ENCODE measurements at places on chromosomes 13 and 19.

GRCh38 chr13:73520566-73521289, 461.9 kb downstream of the KLF5 start:
- DNase-seq, result peak; percentile 54

DNA sequence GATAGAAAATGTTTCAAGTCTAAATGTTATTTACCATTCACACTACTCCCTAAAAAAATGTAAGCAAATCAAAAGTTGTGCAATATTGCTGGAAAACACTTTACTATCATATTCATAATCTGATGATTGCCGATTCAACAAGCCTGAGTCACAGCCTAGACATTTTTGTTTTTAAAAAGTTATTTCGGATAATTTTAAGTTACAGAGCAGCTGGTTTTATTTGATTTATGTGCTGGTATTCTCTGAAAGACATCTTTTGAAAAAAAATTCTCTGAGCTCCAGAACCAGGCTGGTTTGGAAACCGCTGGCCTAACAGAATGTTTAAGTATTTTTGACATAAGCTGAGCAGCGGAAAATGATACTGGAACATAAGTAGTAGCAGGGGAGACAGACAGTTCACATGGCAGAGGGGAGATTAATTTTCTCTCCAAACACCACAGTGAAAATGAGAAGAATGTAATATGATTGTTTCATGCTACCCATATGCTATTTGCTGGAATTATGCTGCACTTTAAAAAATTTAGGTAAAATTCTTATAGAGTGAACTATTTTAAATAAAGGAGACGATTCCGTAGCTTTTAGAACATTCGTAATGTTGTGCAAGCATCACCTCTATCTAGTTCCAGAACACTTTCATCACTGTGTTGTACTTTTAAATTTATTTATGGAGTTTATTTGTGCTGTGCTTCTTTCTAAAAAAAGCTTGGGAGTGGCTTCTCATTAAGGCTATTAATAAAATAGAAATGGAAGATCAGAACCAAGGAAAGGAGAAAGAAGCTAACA, 36.1 kb downstream of the TBC1D4 start:
- DNase-seq, result no peak

GRCh38 chr13:25561812-25562211, 190.0 kb downstream of the ATP8A2 start:
- DNase-seq, result no peak

DNA sequence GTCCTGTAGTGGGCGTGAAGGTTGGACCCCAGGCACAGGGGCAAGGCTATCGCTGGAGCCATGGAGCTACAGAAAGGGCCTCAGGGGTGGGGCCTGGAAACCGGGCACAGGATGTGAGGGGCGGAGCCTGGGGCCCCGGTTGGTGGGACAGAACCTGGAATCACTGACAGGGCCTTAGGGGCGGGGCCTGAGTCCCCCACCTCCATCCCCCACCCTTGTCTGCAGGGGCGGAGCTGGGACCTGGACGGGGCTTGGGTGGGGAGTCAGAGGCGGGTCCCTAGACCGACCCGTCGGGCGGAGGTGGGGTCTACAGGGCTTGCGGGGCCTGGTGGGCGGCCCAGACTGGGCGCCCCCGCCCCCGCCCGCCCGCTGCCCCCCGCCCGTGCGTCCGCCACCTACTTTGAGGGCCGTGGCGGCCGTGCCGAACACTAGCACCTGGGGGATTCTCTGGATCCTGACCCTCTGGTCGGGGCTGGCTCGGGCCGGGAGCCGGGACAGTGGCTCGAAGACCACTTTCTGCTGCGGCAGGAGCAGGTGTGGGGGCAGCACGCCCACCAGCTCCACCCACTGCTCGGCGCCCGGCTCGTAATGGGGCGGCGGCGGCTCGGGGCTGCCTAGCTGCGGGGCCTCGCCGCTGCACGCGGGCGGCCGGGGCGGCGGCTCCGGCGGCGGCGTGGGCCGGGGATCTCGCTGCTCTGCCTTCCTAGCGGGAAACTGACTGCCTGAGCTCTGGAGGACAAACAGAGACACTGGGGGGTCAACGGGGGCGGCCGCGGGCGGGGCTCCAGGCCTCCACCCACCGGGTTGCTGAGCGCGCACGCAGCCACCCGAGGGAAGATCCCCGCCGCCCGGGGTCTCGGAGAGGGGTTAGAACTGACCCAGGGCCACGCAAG, 26.3 kb downstream of the DCAF15 start:
- DNase-seq, result peak; percentile 40

- no peak for DNase-seq
Measured at GRCh38 chr13:41408746-41409145, 48.6 kb upstream of the RGCC start.

GRCh38 chr19:45056831-45057230, 18.0 kb downstream of the CLASRP start:
- no peak for DNase-seq

GRCh38 chr19:35119578-35120155, 4.0 kb downstream of the FXYD3 start:
- no peak for DNase-seq

DNA sequence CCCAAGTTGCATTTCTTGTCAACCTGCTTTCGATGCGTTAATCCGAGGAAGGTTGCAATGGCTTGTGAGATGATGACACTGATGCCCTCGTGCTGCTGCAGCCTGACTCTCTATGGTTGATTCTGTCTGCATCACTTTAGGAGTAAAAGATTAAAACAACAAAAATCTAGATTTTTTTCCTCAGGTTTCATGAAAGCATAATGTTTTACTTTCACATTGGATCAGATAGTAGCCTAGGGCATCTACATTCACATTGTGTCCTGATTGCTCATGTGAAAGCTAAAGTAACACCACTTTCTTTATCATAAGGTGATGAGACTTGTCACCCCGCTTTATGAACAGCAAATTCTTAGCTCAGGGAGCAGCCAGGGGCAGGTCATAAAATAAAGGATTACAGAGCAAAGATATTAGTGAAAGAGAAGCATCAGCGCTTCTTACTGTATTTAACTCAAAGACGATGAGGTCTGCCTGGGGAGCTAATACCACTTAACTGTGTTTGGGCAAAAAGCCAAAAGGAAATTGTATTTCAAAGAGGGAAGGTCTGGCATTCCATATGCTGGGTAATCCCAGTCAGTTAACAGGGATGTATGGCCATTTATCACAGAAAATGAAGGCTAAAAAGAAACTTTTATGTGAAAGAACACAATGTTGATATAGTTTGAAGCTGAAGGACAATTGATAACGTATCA, 270.5 kb downstream of the GPC6 start:
- no peak for DNase-seq

DNA sequence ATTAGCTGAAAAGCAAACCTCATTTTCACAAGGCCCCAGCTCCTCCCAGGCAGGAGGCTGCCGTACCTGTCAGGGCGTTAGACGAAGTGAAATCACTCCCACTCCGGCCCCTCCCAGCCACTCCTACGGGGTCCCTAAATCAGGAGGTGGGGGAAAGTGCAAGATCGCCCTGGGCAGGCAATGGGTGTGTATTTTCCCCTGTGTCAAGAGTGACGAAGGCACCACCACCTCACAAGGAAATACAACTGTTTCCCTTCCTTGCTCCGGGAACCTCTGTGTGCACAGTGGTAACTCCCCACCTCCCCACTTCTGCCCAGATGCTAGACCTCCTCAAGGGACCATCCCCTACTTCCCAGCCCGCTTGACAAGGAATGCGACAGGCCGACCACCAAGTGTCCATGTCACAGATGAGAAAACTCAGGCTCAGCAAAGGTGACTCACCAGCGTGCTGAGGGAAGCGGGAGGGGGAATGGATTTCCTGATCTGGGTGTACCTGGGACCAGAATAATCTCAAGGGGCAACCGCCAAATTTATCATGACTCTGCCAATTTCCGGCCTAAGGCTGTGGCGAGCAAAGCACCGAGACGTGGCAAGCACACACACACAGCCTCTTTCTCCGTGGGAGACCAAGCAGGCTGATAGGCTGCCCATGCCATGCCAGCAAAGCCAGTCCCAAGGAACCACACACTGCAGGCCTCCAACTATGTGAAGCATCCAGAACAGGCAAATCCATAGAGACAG, 7.3 kb downstream of the PPP6R1 start:
- peak; percentile 68 for DNase-seq

- DNase-seq, result peak; percentile 74
Measured at GRCh38 chr19:16283210-16284061, 41.2 kb upstream of the KLF2 start.

GRCh38 chr19:51338563-51339312, 3.2 kb downstream of the VSIG10L start:
- DNase-seq, result peak; percentile 86

GRCh38 chr13:41352935-41353840, 42.1 kb downstream of the NAA16 start:
- DNase-seq, result peak; percentile 21

- no peak for DNase-seq
Measured at GRCh38 chr13:29943686-29944085, 93.3 kb upstream of the UBL3 start.

DNA sequence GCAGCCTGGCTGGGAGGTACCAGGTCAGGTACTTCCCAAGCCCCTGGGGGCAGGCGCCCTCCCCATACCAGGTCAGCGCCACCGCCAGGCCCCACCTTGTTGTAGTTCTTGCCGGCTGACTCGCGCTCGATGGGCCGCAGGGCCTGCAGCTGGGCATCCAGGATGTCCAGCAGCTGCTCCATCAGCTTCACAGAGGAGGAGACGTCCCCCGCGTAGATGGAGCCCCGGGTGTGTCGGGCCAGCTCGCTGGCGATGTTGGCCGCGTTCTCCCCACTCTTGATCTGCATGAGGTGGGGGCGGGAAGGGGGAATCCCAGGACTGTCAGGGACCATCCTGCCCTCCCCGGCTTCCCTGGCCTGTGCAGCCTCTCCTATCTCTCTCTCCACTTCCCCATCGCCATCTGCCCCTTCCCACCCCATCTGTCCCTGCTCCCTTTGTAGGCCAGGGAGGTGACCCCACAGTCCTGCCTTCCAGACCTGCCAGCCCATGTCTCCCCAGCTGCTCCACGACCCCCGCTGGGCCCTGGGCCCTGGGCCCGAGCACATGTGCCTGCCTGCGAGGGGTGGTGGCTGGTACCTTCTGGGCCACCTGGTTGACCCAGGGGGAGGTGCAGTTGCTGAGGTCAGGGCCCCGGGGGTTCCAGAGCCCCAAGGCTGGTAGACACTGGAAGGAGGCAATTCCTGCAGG, 23.8 kb upstream of the ASF1B start:
- DNase-seq, result no peak

DNA sequence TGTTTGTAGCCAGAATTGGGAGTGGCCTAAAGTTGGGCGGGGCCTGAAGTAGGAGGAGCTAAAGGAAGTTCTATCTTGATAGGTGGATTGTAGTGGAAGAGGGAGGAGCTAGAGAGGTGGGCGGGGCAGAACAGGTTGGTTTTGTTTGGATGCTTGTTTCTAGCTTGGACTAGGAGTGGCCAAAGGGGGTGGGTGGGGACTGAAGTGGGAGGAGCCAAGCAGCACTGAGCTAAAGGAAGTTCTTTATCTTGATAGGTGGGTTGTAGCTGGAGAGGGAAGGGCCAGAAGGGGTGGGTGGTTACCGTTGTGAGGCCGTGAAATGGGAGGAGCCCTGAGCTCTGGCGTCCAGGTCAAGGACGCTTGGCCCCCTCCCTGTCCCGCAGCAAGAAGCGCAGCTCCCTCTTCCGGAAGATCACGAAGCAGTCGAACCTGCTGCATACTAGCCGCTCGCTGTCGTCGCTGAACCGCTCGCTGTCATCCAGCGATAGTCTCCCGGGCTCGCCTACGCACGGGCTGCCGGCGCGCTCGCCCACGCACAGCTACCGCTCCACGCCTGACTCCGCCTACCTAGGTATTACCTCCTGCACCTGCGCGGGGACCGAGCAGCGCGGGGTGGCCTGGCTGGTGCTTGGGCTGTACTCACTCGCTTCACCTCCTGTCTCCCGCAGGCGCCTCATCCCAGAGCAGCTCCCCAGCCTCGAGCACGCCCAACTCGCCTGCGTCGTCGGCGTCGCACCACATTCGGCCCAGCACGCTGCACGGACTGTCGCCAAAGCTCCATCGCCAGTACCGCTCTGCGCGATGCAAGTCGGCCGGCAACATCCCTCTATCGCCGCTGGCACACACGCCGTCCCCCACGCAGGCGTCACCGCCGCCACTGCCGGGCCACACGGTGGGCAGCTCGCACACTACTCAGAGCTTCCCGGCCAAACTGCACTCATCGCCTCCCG, 8.0 kb downstream of the DNASE2 start:
- DNase-seq, result peak; percentile 71

DNA sequence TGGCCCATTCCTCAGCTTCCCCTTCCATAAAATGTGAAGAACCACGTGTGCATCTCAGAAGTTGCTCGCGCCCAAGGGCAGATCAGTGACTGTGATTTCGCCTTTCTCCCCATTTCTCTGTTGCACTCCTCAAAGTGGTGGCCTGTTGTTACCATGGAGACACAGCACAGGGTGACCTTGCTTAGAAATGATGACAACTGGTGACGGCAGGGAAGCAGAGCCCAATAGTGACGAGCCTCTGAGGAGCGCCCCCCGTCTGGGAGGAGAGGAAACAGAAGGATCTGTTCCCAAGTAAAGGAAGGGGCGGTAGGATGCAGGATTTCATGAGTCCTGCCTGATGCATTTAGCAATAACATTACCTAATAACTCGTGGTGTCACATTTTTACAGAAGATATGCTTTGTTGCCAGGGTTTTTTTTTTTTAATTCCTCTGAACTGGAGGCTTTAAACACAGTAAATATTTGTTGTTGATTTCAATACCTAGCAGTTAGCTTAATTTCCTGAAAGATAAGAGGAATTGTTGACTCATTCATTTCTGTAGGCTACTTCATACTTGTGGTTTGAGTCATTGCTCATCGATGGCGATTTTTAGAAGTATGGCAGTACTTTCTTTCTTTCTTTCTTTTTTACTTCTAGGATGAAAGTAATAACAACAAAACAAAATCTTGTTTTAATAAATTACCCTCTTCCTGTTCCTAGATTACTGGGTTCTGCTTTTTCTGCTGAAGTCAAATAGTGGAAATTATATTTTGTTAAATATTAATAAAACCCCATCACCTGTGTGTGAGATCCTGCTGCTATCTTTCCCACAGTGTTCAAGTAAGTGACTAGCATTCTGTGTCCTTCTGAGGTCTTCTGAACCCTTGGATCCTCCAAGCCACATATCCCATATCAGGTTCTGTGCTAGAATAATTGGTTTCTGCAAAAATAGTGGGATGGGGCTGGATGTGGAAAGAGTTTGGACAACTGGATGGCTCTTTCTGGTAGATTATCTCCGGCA, 36.0 kb downstream of the MBNL2 start:
- peak; percentile 30 for DNase-seq

DNA sequence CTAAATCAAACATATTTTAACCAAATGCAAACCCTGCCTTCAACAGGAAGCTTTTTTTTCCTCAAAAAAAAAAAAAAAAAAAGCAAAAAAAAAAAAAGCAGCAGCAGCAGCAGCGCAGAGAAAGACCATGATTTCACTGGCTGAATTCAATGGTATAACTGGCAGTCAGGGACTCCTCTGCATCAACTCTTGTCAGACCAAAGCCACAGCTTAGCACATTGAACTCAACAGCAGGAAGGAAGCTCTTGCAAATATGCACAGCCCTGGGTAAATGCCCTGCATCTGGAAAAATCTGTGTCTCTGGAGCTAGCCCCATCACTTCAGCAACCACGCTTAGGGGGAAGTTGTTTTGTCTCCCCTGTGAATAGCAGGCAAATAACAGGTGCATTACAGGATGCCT, 17.6 kb upstream of the DHRS12 start:
- peak; percentile 72 for DNase-seq
